Right hindlimb (tissue), 1 donor: ENCODE measurements at places on chromosomes 13 and 19.

- no peak for DNase-seq
Measured at GRCh38 chr13:62251734-62252133, 836.1 kb upstream of the PCDH20 start.

DNA sequence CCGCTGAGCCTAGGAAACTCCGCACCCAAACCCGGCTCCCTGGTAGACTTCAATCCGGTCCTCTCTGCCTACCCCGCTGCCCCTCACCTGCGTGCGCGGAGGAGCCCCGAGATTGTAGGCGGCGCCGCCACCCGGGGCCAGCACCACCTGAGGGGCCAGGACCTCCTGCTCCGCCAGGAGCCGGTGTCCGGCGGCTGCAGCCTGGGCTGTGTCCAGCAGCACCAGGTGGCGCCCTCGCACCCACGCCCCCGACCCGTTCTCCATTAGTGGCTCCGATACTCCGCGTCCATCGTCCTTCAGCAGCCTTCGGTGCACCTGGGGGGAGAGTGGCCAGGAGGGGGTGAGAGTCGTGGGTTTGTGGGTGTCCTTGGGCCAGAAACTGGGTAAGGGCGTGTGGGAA lies 18.5 kb downstream of the MAN2B1 start:
- DNase-seq = no peak

DNA sequence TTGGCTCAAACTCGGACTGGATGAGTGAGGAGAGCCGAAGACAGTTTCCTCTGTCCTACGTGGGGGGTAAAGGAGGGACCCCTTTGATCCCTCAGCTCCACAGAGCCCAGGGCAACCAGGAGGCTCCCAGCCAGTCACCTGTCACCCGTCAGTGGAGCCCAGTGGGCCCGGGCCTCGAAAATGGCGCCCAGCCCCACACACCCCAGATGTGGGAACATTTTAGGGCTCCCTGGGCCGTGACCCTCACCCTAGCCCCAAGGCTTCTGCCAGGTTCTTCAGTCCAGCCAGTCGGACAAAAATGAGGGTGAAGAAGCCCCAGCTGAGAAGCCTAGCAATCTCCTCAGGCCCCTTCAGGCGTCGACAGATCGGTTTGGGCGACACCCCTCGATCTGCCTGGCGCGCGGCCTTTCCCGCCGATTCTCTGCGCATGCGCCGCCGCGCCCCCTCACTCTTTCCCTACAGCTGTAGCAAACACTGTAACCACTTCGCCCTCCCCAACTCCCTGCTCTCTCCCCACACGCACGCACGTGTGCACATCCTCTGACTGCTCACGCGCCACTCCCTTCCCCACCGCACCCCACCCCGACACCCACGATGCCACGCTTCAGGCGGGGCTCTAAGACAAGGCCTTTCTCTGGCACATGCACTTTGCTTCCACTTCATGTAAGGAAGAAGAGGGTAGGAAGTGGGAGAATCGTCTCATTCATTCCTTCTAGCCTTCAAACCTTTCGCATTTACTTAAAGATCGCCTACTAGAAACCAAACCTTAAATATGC lies at the start of gene SLC6A16:
Gene SLC6A16, minus strand, starts transcription at position 391 of the 776 bp plus-strand sequence. CDS start 13,844 bp downstream, outside the sequence.
- DNase-seq = no peak

DNA sequence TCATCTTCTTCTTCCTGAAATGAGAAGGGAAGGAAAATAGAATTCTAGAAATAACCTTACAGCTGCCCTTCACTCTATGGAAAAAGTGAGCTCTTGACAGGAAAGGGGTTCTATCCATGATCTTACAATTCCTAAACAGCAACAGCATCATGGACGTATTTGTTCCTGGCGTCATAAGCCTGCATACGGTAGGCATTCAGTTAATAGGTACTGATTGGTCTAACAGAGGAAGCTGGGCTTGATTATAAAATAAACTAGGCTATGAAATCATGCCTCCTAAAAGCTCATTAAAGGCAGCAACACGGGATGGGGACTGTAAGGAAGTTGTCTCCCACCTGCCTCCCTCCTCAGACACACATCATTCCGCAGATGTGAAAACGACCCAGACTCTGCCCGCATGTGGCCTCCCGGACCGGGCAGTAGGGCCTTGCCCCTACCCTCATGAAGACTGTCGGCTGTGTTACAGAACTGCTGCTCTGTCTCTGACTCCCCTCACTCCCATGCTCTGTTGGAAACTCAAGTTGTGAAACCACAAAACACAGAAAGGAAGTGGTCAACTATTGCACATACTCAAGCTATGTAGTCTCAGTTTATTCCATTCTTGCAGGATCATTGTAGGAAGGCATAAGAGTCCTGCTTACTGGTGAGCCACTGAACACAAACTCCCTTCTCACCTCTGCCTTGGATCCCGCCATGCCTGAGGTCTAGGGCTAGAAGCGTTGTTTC lies 129.8 kb downstream of the DLEU7 start:
- DNase-seq = no peak

- DNase-seq = no peak
Measured at GRCh38 chr19:55172741-55173140, 6.3 kb upstream of the DNAAF3 start.

DNA sequence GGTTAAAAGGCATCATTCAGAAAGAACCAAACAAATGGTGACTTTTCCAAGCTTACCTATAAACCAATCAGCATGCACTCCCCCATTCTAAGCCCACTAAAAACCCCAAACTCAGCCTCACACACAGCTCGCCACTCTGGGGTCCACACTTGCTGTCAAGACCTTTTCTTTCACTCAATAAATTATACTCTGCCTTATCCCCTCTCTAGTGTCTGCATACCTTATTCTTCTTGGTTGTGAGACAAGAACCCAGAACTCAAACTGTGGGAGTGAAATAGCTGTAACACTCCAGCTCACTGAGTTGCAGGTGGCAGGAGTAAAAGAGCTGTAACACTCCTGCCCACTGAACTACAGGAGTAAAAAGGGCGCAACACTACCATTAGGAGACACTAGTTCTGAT lies 559.0 kb downstream of the TBC1D4 start:
- no peak for DNase-seq

DNA sequence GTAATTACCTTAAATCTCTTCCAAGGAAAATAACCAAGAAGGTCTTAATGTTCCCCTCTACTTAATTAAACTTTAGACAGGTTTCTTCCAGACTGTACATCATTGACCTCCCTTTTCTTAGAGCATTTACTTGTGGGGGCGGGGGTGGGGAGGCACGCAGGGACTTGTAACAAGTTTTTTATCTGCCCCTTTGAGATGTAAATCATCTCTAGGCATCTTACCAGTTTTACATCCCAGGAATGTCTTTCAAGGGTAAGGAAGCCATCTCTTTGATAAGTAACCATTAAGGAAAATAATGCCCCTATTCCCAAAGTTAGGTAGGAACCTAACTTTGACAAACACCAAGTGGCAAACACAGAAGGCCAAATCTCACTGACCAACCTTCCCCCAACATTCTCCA lies 528.6 kb downstream of the SUCLA2 start:
- DNase-seq = no peak

- no peak for DNase-seq
Measured at GRCh38 chr19:2188708-2189385, 25.1 kb downstream of the DOT1L start.

- DNase-seq = no peak
Measured at GRCh38 chr19:39203372-39204341, at the start of gene SYCN. SYCN (minus strand) TSS chr19:39204263; CDS start chr19:39204254, 9 bp downstream.

DNA sequence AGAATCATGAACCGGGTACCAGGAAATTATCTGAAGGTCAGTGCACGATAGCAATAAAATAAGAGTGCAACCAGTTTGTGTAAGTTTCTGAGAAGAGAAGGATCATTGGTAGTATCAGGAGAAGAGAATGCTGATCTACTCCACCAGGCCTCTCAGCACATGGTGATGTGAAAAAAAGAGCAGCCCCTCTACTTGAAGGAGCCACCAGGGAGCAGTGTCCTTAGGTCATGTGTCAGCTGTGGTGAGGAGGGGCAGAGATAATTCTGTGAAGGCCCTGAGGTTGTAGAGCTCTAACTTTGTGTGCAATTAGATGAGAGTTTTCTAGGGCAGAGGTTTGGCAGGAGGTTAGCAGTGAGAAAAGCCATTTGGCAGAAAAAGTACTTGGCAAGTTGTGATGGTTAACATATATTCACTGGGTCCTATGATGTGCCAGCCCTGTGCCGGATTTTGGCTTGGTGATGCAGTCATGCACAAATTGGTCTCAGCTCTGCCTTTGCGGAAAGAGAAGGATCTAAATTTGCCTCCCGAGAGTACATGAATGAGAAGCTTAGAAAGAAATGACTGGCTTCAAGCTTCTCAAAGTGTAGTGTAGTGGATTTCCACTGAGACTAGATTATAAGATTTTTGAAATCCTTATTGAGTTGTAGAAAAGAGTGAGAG lies 19.2 kb upstream of the ZC3H13 start:
- no peak for DNase-seq

DNA sequence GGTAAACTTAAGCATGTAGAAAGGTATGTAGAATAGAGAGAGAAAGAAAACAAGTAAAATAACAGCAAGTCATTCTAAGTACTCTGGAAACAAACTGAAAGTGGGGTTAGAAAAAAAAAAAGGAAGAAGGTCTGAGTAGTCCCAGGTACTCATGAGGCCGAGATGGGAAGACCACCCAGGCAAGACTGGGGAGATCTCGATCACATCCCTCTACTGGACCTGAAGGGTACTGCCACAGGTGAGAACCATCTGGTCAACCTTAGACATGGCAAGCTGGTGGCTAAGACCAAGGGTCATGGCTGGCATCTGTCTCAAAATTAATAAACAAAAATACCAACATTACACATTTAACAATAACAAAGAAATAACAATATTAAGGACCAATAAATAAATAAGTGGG lies 36.3 kb upstream of the ZNF724 start:
- no peak for DNase-seq

- DNase-seq = no peak
Measured at GRCh38 chr13:30966101-30966500, 33.6 kb downstream of the TEX26 start.

DNA sequence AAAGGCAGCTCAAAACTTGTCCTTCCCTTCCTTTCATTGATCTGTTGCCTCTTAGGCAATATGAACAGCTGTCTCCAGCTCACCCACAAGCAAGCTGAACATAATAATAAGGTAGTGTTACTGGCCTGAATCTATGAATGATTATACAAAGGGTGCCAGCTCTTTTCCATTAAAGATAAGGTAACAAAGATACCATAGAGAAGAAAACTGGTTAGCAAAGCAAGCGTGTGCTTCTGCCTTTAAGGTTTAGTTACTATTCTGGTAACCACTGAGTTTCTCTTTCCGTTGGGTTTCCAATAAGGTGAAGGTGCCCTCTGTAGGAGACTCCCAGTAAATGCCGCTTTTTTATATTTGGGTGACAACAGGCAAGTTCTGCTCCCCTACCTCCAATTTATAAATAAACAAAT lies 12.1 kb upstream of the DACH1 start:
- no peak for DNase-seq

GRCh38 chr13:51339952-51340732 lies 651 bp downstream of the SERPINE3 start:
- DNase-seq = no peak

DNA sequence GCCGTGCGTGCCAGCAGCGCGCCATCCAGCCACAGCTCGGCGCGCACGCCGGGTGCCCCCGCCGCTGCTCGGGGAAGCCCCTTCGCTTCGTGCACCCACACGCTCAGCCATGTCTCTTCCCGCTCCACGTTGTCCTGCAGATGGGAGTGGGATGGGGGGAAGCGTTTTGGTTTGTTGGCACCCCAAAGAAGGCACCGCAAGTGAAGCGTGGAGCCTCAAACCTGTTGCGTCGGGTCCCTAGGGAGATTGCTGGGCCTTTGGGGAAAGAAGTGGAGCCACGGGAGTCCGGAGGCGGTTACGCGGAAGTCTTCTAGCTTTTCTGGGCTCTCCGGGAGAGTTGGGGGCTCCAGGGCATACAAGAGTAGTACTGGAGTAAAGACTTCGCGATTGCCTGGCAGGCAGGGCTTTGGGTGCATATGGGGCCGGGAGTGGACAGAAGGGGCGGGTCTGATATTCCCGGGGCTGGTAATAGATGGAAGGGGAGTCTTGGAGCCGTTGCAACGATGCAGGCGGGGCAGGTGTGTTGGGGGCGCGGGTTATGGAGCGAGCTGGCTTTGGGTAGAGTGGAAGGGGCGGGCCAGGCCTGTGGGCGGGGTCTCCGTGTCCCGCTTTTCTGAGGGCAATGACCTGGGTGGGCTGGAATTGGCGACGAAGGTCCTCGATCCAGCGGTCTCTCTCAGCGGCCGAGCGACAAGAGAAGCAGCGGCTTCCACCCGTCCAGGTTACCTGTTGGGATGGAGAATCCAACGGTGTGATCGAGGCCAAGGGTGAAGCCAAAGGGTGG lies 6.5 kb downstream of the RASAL3 start:
- no peak for DNase-seq

DNA sequence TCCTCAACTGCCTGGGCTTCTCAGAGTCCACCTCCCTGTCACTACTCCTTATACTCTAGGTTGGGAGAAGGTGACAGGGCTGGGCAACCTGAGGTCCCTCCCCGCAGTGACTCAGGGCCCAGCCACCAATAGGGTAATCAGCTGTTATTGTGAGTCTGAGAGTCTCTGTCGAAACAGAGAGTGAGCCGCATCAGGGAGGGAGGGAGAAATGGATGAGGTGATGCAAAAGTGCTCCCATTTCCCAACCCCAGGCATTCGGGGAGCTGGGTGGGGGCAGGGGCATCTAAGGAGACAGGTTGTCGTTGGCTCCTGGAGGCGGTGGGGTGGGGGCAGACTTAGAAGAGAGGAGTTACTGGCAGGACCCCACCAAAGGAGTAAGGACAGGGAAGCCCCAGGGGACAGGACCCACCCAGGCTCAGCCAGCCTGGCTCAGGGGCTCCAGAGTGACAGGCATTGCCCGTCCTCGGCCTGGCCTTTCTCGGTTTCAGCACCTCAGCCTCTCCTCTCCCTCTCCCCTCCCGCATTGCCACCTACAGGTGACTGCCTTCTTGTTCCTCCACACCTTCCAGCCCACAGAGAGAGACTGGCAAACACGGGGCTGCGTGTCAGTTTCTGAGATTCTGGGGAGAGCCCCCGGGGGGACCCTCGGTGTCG lies at the start of gene DMKN:
Gene DMKN, minus strand, starts transcription at position 22 of the 654 bp plus-strand sequence. CDS start 174 bp downstream, outside the sequence.
- no peak for DNase-seq

DNA sequence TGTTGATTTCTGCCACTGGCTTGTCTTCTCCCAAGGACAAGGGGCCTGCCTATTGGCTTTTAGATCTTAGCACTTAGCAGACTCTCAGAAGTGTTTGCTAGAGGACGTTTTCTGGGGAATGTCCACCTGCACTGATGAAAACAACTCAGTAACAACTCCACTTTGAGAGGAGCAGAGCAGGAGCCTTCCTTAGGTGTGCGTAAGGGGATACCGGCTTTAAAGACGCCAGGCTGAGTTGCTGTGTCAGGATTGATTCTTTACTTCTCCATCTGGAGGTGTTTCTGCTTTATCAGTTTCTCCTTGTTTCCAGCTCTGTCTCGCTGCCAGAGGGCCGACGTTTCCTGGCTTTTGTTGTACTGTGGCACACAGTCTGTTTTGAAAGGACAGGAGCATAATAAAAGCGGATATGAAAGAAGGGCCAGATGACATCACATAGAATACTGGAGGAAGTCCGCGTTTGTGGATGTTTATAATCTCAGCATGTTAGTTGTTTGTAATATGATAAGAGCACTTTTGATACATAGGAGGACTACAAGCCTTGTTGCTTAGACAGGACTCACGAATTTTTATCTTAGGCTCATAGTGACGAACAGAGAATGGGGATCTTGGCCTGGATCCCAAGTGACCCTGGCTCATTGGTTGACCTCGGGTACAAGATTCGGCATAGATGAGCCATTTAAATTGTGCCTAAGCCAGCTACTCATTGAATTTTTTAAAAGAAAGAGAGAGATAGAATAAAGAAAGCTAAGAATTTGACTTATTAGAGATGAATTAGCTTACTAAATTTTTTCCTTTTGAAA lies 34.6 kb downstream of the COL4A2 start:
- DNase-seq = no peak

- no peak for DNase-seq
Measured at GRCh38 chr13:60164234-60164889, 634 bp upstream of the DIAPH3 start.

- no peak for DNase-seq
Measured at GRCh38 chr19:3192228-3192635, 6.5 kb downstream of the NCLN start.
